ENCODE measurements at places on chromosomes 11 and 22.

- no peak for DNase-seq
These were observed 64.1 kb downstream of the KCNC1 start for GRCh38 chr11:17798716-17799115.

- DNase-seq: no peak
These were observed 317.4 kb downstream of the C11orf87 start for GRCh38 chr11:109739379-109739778.

GRCh38 chr11:95081412-95081811 is 8.2 kb upstream of the ENDOD1 start:
- DNase-seq: no peak

GRCh38 chr11:62669420-62670161 is 1.9 kb upstream of the UQCC3 start:
- DNase-seq: peak; percentile 30

GRCh38 chr11:13298765-13299164 is 21.2 kb downstream of the BMAL1 start:
- DNase-seq: no peak

- no peak for DNase-seq
These were observed 33.9 kb downstream of the ARHGAP1 start for GRCh38 chr11:46666516-46666915.

GRCh38 chr22:17303840-17304779 is 65.2 kb upstream of the CECR2 start:
- no peak for DNase-seq

GRCh38 chr11:128783513-128783912 is 83.6 kb downstream of the KCNJ1 start:
- no peak for DNase-seq

- no peak for DNase-seq
These were observed 57.0 kb downstream of the CERK start for GRCh38 chr22:46681010-46681409.

Data from NCI-H446 treated with DMSO at 0.1 percent for 48 hours (cell line).